Esophagus squamous epithelium (tissue), 5 donors: ENCODE measurements at places on chromosomes 2 and 18. TPM values are rescaled to one million over a fixed set of nuclear protein-coding genes. Genes with fewer than 3 reads are reported as not detected.

DNA sequence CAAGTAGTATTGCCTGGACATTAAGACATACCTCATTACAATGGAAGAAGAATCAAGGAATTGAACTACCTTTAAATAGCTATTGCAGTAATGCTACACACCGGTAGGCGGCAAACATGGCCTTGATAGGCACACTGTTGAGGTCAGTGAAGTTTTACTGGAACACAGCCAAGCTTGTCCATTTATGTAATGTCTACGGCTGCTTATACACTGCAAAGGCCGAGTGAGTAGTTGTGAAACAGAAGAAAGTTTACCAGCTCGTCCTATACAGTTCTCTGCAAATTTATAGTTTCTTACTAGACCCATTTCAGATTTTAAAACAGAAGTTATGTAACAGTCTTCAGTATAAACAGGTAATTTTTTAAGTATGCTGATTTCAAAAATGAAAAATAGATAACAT lies 38.8 kb downstream of the PPP4R1 start:
- no peak for DNase-seq

GRCh38 chr2:47043142-47043890 lies 111.8 kb downstream of the STPG4 start:
- DNase-seq = no peak

DNA sequence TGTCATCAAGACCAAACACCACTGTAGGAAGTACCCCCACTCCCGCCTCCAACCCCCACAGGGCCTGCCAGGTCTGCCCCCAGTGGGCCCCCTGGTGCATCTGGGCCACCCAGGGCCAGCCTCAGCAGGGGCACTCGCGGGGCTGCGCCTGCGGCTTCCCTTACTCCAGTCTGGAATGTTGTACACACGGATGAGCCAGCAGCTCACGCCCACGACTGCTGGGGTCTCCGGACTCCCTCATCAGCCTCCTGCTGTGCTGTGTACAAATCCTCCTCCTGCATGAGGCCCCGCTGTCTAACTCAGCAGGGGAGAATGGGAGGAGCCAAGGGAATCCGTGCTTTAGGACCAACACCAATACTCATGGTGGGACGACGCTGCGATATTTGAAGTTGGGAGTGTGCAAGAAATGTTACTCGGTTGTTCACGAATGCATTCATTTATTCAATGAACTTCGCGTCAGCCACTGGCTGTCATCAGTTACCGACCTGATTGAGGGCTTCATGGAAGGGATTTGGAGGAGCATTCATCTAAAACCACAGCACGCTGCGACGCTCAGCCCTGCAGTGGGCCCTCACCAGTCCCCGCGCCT lies 654 bp upstream of the ASB1 start:
- no peak for DNase-seq

GRCh38 chr18:10354241-10354811 lies 100.1 kb upstream of the APCDD1 start:
- DNase-seq = no peak

Gene ARL6IP6
- 22.5 TPM for total RNA-seq

Gene FEV
- not detected for total RNA-seq

Gene CRYGD
- not detected for total RNA-seq

Gene UNC80
- 0.19 TPM for total RNA-seq

- DNase-seq = no peak
Observed at GRCh38 chr2:43169987-43170386, 56.4 kb downstream of the ZFP36L2 start.

DNA sequence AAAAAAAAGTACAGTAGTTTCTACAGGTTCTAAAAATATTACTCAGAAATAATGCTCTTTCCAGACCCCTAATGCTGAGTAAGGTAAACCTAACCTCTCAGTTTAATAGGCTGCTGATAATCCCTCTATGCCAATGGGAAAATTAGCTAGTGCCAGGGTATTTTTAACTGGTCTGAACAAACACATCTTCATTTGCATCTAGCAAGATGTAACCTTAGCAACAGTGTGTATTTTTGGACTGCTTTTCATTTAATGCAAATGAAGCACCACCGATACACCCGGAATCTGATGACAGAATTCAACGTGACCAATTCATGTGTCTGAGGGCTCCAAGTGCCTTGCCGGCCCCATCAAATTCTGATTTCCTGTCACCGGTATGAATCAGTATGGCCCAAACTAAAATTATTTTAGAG lies 47.4 kb upstream of the CYRIA start:
- no peak for DNase-seq

Gene MAP3K19
- not detected for total RNA-seq

DNA sequence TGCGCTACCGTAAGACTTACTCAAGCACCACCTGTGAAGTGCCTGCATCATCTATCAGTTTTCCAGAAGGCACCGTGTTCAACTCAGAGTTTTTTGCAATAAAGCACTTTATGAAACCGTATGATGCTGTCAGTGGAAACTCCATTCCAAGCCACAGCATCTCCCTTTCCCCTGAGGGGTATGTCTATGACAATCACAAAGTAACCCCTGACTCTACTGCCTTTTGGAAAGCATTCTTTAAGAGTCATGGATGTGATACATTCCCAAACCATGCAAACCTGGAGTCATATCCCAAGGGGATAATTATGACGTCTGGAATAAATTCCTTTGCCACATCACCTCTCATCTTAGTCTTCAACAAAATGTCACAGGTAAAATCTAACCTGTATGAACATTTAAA lies 39.2 kb downstream of the UNC50 start:
- DNase-seq = no peak

DNA sequence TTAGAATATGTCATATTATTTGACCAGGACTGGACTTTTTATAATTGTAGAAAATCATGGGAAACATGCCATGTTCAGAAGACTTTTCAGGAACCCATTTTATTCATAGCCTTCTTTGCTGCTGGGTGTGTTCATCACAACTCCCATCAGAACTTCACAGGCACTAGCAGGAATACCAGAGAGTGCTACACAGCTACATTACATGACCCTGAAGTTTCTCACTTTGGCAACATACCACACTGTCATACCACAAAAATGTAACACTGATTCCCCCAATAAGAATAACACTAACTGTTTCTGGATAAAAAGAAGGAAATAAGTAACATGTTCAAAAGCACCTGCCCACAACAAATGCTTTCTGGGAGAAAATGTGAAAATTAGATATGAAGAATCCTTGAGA lies 405.4 kb downstream of the CDH2 start:
- no peak for DNase-seq

Gene CMPK2
- 1.7 TPM for total RNA-seq

DNA sequence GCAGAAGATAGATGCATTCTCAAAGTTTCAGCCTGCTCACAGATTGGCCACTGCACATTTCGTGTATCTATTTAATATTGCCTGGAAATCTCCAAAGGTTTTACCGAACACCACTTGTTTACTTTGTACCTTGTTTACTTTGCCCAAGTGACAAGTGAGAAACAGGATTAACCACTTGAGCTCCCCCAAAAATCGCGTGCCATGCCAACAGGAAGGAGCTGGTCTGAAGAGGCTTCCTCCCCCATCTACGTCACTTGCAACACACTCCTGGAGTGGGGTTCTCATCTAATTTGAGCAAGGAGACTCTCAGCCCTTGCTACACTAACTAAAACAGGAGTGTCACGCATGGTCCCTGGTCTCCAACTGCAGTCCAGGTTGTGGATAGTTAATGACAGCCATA lies 212.5 kb upstream of the TMEM200C start:
- DNase-seq = no peak

Gene NT5C1B
- total RNA-seq = not detected

- DNase-seq = no peak
Observed at GRCh38 chr2:239457586-239458445, 57.0 kb upstream of the HDAC4 start.

Gene KIDINS220
- 32.6 TPM for total RNA-seq

Gene CYS1
- total RNA-seq = 0.27 TPM

DNA sequence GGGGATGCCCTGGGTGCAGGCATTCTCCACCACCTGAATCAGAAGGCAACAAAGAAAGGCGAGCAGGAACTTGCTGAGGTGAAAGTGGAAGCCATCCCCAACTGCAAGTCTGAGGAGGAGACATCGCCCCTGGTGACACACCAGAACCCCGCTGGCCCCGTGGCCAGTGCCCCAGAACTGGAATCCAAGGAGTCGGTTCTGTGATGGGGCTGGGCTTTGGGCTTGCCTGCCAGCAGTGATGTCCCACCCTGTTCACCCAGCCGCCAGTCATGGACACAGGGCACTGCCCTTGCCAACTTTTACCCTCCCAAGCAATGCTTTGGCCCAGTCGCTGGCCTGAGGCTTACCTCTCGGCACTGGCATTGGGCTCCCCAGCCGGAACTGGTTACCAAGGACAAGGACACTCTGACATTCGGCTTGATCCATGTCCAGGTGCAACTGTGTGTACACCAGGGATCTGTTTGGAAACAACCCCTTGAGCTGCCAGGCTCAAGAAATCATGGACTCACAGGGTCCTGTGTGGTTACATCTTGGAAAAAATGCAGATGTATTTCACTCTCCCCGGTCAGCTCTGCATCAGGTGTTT lies 31.8 kb downstream of the SLC1A4 start:
- DNase-seq = no peak

GRCh38 chr18:5556310-5556974 lies 12.6 kb upstream of the EPB41L3 start:
- DNase-seq = no peak

- DNase-seq = no peak
Observed at GRCh38 chr18:60019463-60019840, 119.7 kb downstream of the PMAIP1 start.

DNA sequence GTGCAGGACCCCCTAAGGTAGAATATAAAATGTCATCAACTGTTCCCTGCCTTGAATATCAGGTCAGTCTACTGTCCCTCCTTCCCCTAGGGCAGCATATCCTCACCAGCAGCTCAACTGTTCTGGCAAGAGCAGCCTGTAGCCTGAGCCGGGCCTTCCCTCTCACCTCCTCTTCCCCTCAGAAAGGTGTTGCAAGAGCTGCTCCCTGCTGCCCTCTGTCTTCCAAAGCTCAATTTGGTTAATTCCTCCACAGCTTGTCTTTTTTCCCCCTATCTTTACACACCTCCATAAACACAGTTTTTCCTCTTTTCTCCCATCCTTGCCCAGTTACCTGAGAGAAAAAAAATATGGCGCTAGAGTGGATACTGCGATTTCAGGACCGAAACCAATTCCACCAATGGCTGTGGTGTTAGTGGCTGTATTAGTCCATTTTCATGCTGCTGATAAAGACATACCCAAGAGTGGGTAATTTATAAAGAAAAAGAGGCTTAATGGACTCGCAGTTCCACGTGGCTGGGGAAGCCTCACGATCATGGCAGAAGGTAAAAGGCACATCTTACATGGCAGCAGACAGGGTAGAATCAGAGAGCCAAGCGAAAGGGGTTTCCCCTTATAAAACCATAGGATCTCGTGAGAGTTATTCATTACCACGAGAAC lies 184.7 kb downstream of the MREG start:
- no peak for DNase-seq

- DNase-seq = no peak
Observed at GRCh38 chr2:188853307-188853706, 120.9 kb upstream of the COL3A1 start.

DNA sequence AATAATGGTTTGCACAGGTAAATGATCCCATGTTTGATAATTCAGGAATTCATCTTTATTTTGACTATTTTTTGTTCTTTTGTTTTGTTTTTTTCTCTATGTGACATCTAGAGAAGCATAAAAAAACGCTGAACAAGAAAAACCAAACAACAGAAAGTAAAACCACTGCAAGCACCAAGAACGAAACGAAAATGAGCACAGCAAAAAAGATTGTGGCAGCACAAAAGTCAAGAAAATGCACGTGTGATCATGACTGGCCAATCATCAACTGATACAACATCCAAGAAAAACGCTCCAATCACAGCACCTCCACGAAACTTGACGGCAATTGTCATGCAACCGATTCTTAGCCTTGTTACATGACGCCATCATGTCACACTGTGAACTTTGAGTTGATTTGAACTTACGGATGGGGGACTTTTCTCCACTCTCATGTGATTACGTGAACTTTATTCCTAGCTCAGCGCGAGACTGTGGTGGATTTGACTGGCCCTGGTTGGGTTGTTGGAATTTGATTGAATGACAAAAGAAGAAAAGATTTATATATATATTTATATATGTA lies 318.7 kb downstream of the CELF4 start:
- DNase-seq = no peak

- DNase-seq = no peak
Observed at GRCh38 chr18:35671966-35672603, 90.5 kb downstream of the GALNT1 start.

Gene ANKAR
- total RNA-seq = 1.8 TPM

DNA sequence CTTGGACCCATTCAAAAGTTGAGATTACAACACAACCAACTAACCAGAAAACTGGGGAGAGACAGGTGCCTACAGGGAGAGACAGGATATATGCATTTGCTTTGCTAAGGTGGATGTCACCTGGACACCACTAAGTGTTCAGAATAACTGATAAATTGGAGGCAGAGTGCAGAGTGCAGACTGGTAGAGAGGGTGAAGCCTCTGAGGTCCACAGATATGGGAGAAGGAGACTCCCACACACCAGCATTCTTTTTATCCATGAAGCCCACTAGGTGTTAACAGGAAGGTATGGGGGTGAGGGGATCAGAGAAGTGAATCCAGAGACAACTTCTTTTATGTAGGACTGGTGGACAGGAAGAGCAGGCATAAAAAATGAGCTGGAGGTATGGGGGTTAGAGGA lies 1310.0 kb upstream of the ZEB2 start:
- no peak for DNase-seq

GRCh38 chr2:133732982-133733900 lies 165.0 kb upstream of the NCKAP5 start:
- DNase-seq = no peak

Gene CPS1
- 8.9 TPM for total RNA-seq

DNA sequence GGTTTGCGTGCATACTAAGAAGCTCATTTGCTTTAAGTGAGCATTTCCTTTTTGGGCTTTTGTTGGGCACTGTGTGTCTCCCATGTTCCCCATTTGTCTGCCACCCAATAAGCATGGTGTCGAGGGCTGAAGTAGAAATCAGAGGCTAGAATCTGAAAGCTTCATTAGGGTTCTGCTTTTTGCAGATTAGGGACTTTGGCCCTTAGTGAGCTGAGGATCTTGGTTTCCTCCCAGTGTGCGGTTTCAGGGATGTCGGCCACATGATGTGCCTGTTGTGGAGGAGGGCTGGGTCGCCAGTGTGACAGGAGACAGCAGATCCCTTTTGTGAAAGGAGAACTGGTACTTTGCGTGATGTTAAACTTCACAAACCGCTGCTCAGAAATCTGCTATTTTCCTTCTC lies 41.1 kb downstream of the PLEKHB2 start:
- DNase-seq = no peak
